ENCODE measurements at places on chromosomes 11 and 22. TPM values are rescaled to one million over a fixed set of nuclear protein-coding genes. Genes with fewer than 3 reads are reported as not detected.

CCDC157 gene
- 0.37 TPM for total RNA-seq

NELL1 gene
- total RNA-seq = not detected

OR2AG1 gene
- total RNA-seq = not detected

GP1BB gene
- total RNA-seq = not detected

SLC5A12 gene
- not detected for total RNA-seq

DNA sequence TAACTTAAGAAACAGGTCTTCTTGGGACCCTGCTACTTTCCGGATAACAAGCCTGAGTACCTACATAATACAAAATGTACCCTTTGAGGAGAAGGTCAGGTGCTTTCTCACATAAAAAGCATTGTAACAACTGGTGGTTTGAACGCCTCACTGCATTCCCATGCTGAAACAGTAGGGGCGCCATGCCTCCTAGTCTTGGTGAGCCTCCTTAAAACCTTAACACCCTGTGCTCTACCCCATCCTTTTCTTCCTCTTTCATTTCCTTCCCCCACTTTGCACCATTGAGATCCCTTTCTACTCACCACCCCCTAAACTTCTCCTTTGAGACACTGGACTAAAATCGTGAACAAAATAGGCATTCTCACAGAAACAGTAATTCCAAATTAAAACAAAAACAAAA lies 729.3 kb downstream of the NTM start:
- peak; percentile 48 for DNase-seq

- DNase-seq = peak; percentile 28
Observed at GRCh38 chr11:69489746-69490365, 8.4 kb downstream of the LINC01488 start.

GRCh38 chr11:3824714-3825472 lies 15.9 kb downstream of the RHOG start:
- DNase-seq = peak; percentile 70

- no peak for DNase-seq
Observed at GRCh38 chr11:47438721-47439120, 10.2 kb downstream of the RAPSN start.

GRCh38 chr11:43925932-43926505 lies 16.4 kb upstream of the C11orf96 start:
- DNase-seq = no peak

GRCh38 chr11:6062691-6063358 lies 32.3 kb upstream of the OR56A1 start:
- DNase-seq = no peak

GRCh38 chr11:116579031-116579653 lies 193.6 kb downstream of the BUD13 start:
- DNase-seq = peak; percentile 68

DNA sequence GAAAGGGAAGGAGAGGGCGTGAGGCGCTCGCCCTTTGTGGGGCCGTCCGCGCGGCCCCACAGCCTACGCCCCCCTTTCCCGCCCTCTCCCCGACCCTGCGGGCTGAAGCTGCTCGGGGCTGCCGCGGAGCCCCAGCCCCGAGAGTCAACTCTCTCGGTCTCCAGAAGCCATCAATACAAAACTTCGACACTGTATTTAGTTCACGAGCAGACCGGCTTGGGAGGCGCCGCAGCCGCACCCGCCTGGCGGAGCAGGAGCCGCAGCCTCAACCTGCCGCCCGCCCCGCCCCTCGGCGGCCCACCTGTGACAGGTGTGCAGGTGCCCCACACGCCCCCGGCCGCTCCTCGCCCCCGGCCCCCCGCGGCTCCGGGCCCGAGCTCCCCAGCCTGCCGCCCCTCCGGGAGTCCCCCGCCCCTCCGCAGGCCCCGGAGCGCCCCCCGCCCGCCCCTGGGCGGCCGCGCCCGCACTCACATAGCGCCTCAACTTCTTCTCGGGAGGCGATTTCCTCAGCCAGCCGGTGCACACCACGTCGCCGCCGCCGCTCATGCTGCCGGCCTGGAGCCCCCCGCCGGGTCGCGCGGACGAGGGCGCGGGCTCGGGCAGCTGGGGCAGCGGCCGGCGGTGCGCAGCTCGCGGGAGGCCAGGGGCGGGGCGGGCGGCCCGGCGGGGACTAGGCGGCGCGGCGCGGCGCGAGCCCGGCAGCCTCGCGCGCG lies at the start of gene GAB2:
TSS of gene GAB2 (minus strand) at position 646 of the 713 bp plus-strand sequence. CDS start at position 546, 100 bp downstream.
- no peak for DNase-seq

GRCh38 chr11:71154261-71154805 lies 98.0 kb downstream of the SHANK2 start:
- DNase-seq = no peak

DNA sequence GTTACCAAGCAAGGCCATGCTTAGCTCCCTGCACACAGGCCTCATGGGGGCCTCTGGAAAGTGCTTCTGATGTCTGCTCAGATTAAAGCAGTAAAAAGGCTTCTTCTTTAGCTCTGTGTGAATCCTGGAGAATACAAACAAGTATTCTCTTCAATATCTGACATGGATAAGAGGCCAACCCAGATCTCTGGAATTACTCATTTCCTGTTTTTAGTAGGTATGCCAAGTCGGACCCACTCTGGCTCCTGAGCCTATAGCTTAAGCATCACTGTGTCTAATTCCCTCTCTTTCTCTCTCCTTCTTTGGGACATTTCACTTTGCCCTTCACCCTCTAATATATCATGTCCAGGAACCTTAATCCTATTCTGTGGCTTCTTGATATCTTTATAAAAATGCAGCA lies 529.6 kb upstream of the CCDC90B start:
- no peak for DNase-seq

GRCh38 chr11:119797736-119798135 lies 68.7 kb upstream of the NECTIN1 start:
- DNase-seq = no peak

GRCh38 chr22:21865041-21865440 lies 2.4 kb downstream of the MAPK1 start:
- no peak for DNase-seq

DNA sequence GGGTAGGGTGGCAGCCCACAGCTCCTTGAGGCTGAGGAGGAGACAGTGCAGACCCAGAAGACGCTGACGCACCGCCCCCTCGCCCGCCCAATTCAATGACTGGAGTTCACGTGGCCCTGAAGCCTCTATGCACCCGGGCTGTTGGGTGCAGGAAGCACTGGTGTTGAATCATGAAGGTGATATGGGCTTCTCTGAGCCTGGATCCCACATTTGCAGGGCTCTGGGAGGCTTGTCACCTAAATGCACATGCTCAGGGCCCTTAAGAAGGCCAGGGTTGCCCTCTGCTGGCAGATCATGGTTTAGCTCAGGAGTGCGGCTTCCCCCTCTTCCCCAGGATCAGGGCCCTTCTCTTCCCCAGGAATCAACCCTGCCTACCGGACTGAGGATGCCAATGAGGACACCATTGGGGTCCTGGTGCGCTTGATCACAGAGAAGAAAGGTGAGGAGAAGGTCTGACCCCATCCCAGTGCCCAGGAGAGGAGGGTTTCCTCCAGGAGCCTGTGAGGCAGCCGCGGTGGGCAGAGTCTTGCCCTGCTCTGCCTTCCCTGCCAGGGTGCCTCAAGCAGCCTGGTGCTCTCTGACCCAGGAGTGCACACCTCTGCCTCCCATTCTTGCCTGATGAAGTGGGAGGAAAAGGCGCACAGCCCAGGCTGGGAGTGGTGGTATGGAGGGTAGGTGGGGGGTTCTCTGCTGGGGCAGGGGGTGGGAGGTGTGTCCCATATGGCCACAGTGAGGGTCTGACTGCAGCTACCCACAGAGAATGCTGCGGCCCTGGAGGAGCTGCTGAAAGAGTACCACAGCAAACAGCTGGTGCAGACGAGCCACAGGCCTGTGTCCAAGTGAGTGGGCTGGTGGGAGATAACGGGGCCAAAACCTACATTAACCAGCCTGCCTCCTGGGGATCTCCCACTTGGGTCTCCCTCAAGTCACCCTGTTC lies 17.5 kb downstream of the RELT start:
- DNase-seq = peak; percentile 81

GRCh38 chr22:46219636-46220035 lies 30.5 kb downstream of the CDPF1 start:
- DNase-seq = no peak

DNA sequence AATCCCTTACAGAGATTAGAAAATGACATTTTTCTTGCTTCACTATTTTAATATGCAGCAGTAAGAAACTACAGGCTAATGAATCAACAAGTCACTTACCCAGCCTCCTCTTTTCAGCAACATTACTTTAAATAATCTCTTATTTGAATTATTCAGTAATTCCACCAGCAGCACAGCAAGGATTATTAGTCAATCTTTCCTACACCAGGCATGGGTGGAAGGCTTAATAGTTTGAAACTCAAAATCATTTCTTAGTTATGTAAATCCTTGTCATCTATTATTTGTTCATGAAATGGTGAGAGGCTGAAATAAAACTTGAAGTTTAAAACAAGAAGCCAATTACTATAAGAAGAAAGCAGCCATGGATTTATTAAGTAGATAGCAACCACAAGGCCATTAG lies 530.5 kb downstream of the KCNA4 start:
- DNase-seq = no peak

GRCh38 chr11:134978388-134979088 lies 566.5 kb upstream of the B3GAT1 start:
- DNase-seq = no peak

DNA sequence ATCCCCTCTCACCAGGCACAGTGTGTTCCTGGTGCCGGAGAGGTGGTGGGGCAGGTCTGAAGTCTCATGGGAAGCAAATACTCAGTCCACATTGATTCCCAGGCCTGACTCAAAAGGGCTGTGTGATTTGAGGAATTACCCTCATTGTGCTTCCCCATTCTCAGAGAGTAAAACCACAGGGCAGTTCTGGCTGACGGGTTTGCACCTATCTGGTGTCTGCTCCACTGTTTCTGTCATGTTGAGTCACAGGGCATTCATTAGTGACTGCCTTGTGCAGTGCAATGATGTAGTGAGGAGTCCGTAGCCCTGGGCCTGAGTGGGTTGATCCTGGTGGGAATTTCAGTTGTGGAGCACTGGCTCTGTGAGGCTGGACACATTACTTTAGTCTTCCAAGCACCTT lies 85.2 kb upstream of the ARHGAP20 start:
- DNase-seq = no peak

Measured in left ventricle myocardium superior (tissue), 1 donor.